Activated T-cell treated with anti-CD3 and anti-CD28 coated beads, Interleukin-2, amount 50 U/mL, for 24 hours (primary cell): ENCODE measurements at places on chromosomes 4 and X.

DNA sequence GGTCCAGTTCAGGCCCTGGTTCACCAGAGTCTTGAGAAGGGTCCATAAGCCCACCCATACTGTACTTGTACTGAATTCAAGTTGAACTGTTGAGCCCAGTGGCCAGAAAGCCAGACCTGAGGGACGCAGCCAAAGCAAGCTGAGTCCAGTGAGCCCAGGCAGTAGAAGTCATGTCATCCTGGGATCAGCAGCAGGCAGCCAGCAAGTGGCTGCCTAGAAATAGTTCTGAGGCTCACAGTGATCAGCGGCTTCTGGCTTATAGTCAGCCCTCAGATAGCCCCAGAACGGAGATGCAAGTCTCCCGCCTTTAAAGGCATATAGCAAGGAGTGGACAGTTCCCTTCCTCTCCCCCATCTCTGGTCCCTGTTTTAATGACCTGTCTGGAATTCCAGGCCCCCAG lies 347.1 kb downstream of the FBXW7 start:
- DNase-seq = no peak

DNA sequence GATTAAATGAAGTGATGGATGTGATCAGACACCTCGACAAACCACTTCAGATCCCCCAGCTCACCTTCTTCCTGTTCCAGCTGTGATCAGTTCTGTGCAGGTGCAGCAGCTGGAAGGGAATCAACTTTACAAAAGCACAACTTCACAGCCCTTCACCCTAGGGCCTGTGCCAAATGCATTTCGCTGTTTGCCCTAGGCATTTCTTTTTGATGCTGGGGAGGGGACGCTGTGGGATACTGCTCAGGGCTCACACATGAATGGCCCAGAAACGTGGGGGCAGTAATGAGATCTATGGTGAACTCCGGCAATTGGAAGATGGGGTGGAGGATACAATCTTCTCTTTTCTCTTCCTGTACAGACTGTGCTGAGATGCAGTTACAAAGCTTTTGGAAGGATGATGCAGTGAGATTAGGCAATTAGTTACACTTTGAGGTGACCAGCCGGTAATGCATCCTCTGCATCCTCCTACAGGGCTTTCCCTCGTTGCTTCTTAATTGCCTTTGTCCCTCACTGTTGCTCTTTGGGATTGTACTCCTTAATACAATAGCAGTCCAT lies 215.1 kb upstream of the PITX2 start:
- no peak for DNase-seq

DNA sequence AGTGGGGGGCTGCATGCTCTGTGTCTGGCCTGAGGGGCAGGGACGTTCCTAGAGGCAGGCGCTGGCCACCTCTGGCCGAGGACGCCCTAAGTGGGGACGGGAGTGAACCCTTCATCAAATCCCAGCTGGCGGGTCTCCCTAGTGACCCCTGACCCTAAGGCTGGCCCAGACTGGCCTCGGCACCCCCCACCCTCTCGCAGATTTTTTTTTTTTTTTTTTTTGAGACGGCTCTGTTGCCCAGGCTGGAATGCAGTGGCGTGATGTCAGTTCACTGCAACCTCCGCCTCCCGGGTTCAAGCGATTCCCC lies 988 bp upstream of the MXD4 start:
- DNase-seq = no peak

- DNase-seq = no peak
Measured at GRCh38 chr4:126405369-126405982, 1090.7 kb downstream of the FAT4 start.

- DNase-seq = no peak
Measured at GRCh38 chr4:114108869-114109268, 129.4 kb upstream of the ARSJ start.

GRCh38 chrX:153562546-153562945 lies 36.4 kb downstream of the CCNQ start:
- DNase-seq = no peak
